ENCODE measurements at places on chromosomes 1 and 21.

- H3K4me3 ChIP-seq, result no peak overlapping the region
- H3K27me3 ChIP-seq, result peaks cover 26% of the 10 kb centered on the region
- peaks cover 8% of the 10 kb centered on the region for H3K4me1 ChIP-seq
- no peak overlapping the region for H3K27ac ChIP-seq
- no peak for DNase-seq
- no peaks in the 10 kb centered on the region for H3K36me3 ChIP-seq
These were observed 52.4 kb upstream of the PAX7 start for GRCh38 chr1:18578271-18578670.

DNA sequence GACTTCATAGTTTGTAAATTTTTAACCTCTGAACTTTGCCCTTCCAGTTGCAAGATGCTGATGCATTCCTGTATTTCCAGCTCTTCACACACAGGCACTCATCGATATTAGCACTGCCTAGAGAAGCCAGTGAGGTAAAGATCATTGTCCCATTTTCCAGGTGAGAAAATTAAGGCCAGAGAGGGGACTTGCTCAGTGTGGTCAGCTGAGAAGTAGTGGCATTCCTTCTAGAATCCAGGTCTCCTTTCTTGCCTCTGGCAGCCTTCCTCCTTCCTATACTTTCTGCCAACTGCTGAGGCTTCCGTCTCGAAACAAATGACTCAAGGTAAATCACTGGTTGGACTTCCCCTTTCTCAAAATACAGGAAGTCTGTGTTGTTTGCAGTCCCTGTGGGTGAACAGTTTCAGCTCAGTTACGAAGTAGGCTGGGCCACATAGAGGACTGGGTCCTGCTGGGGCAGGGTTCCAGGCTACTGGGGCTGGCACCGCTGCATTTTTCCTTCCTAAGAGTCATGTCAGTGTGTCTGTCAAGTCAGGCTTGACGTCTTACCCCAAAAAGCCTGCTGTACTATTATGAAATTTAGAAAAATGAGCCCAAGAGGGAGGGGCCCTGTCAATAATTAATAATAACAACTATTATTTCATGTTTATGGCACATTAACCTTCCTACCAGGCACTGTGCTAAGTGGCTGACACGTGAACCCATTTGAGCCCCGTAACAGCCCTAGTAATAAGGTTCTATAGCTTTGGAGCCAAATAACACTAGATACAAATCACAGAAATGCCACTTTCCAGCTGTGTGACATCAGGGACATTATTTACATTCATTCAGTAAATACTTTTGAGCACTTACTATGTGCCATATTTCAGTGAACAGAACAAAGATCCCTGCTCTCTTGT, 16.6 kb upstream of the RNF19B start:
- no peaks in the 10 kb centered on the region for H3K36me3 ChIP-seq
- H3K27me3 ChIP-seq, result no peaks in the 10 kb centered on the region
- peak; percentile 78 for DNase-seq
- peak overlapping the region; percentile 99 for H3K27ac ChIP-seq
- peak overlapping the region; percentile 85 for H3K4me3 ChIP-seq

DNA sequence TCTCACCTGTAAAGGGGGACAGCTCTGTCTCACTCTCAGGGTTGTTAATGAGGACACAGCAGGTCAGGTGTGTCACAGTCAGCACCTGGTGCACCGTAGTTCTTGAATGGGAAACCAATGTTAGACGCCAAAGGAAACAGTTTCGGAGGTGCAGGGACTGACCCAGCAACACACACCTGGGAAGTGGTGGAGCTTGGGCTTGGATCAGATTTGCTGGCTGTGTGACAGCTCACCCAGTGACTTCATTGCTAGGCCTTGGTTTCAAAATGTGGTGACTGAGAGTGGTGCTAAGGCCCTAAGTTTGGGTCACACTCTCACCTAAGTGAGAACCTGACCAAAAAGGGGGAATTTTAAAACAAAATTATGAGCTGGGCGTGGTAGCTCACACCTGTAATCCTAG, 34.9 kb downstream of the ALPL start:
- H3K4me3 ChIP-seq, result no peak overlapping the region
- H3K36me3 ChIP-seq, result no peaks in the 10 kb centered on the region
- no peak overlapping the region for H3K27ac ChIP-seq
- no peaks in the 10 kb centered on the region for H3K4me1 ChIP-seq
- DNase-seq, result no peak

- no peak for DNase-seq
- no peaks in the 10 kb centered on the region for H3K36me3 ChIP-seq
- peaks cover 34% of the 10 kb centered on the region for H3K4me1 ChIP-seq
These were observed 943 bp downstream of the SEMA6C start for GRCh38 chr1:151145304-151146071.

GRCh38 chr1:77759071-77760028, at the start of gene USP33:
TSS of gene USP33 (minus strand) at chr1:77759852. CDS start at chr1:77741697, 18,155 bp downstream.
- peaks cover 36% of the 10 kb centered on the region for H3K4me1 ChIP-seq
- H3K27ac ChIP-seq, result peak within 1 kb of the TSS; percentile 90
- DNase-seq, result peak; percentile 93
- no peaks in the 10 kb centered on the region for H3K27me3 ChIP-seq
- H3K4me3 ChIP-seq, result peak within 1 kb of the TSS; percentile 97

DNA sequence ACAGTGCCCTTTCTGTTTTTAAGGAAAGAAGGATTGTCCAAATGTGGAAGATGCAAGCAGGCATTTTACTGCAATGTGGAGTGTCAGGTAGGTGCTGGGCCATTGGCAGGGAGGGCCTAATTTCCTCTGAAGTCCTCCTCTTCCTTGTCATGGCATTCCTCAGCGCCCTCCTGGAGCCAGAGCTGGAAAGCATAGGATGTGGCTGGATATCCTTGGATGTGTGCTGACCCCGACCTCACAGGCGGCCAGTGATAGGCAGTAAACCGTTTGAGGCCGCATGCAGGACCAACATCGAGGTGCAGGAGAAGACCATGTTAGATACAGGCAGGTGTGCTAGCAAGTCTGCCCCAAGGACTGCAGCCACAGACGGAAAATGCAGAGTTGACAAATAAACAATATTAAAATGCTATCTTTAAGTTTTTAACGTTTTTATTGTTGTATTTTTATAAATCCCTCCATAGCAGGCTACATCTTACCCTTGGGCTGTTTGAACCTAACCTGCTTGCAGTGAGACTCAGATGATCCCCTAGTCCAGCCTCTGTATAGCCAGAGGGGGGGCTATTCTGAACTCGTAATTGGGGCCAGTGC, 24.3 kb downstream of the SMYD2 start:
- no peaks in the 10 kb centered on the region for H3K27me3 ChIP-seq
- no peak overlapping the region for H3K27ac ChIP-seq
- H3K36me3 ChIP-seq, result no peaks in the 10 kb centered on the region
- DNase-seq, result no peak

- H3K27ac ChIP-seq, result peak overlapping the region; percentile 1
- no peaks in the 10 kb centered on the region for H3K27me3 ChIP-seq
- H3K4me1 ChIP-seq, result no peaks in the 10 kb centered on the region
- H3K36me3 ChIP-seq, result peaks cover 37% of the 10 kb centered on the region
- no peak overlapping the region for H3K4me3 ChIP-seq
- no peak for DNase-seq
These were observed 7.6 kb downstream of the ZNF669 start for GRCh38 chr1:247096544-247096943.

DNA sequence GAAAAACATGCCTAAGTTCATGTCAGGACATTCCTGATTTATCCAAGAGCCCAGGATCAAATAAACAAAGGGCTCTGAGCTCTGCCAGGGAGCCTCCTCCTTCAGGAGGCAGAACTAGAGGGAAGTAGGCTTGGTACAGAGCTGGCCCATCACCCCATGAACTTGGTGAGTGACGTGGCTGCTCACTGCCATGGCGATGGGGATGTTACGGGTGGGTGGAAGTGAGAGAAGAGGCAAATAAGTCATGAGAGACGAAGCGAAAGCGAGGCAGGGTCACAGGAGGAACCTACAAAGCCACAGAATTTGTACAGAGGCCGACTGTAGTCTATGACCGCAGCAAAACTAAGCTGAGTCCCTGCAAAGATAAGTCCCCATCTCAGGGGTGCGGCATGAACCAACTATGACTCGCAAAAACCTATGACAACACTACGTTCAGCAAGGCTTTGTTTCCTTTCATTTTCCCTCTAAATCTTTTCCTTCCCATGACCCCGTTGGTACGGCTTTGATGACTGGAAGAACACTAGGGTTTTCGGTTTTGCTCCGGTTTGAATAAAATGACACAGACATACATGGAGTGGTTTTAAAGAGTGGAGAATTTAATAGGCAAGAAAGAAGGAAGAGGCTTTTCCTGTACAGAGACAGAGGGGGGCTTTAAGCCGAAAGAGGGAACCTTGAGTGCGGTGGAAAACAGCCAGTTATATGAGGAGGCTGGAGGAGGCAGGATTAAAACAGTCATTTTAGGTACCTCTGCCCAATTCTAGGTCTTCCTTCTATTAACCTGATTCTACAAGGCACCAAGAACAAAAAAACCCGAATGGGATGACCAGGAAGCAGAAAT, 74.1 kb downstream of the CD46 start:
- DNase-seq, result peak; percentile 94
- H3K4me1 ChIP-seq, result peaks cover 87% of the 10 kb centered on the region
- peaks cover 16% of the 10 kb centered on the region for H3K36me3 ChIP-seq
- peak overlapping the region; percentile 100 for H3K27ac ChIP-seq
- peaks cover 5% of the 10 kb centered on the region for H3K27me3 ChIP-seq

DNA sequence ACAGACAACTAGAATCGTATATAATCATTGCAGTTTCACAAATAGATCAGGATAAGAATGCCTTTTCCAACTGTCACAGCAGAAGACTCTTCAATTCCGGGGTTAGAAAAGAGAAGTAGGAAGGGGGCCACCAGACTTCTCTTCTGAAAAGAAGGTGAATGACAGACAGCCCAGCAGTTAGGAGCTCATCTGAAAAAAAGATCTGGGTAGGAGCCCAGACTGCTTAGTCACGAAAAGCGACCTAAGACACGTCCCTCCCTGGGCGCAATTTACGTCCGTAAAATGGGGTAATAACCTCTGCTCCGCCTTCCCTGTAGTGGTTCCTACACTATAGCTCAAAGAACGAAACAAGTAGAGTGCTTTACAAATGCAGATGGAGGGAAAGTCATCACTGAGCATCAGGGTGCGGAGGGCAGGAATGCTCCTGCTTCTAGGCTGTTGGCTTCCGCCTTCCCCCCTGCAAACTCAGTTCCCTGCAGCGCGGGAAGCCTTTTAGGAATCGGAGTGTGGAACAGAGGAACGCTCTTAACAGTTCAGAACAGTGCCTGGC, 582 bp downstream of the ORC1 start:
- H3K27ac ChIP-seq, result peak overlapping the region; percentile 99
- DNase-seq, result peak; percentile 26
- H3K4me3 ChIP-seq, result peak overlapping the region; percentile 98
- peaks cover 4% of the 10 kb centered on the region for H3K36me3 ChIP-seq

- H3K27ac ChIP-seq, result peak overlapping the region; percentile 70
- no peaks in the 10 kb centered on the region for H3K27me3 ChIP-seq
- DNase-seq, result peak; percentile 41
- peak overlapping the region; percentile 90 for H3K4me3 ChIP-seq
- peaks cover 42% of the 10 kb centered on the region for H3K4me1 ChIP-seq
- H3K36me3 ChIP-seq, result no peaks in the 10 kb centered on the region
These were observed 3.7 kb downstream of the ADAMTS4 start for GRCh38 chr1:161195171-161195570.

GRCh38 chr1:242524571-242525359, at the start of gene PLD5:
TSS of gene PLD5 (minus strand) at chr1:242524697.
- no peaks in the 10 kb centered on the region for H3K36me3 ChIP-seq
- peaks cover 20% of the 10 kb centered on the region for H3K4me1 ChIP-seq
- peak within 1 kb of the TSS; percentile 92 for H3K4me3 ChIP-seq
- peaks cover 54% of the 10 kb centered on the region for H3K27me3 ChIP-seq
- peak; percentile 15 for DNase-seq

GRCh38 chr21:36254106-36254941, 65.7 kb upstream of the MORC3 start:
- H3K27ac ChIP-seq, result peak overlapping the region; percentile 94
- H3K4me1 ChIP-seq, result peaks cover 62% of the 10 kb centered on the region
- H3K36me3 ChIP-seq, result peaks cover 33% of the 10 kb centered on the region
- peak; percentile 47 for DNase-seq

DNA sequence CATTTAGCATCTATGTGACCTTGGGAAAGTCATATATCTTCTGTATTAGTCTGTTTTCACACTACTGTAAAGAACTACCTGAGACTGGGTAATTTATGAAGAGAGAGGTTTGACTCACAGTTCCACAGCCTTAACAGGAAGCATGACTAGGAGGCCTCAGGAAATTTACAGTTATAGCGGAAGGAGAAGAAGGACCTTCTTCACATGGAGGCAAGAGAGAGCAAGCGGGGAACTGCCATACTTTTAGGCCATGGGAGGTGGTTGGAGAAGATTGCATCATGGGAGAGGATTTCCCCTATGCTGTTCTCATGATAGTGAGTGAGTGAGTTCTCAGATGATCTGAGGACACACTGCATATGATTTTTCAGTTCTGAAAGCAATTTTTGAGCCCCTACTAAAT, 87.9 kb downstream of the CLEC20A start:
- H3K4me1 ChIP-seq, result peaks cover 22% of the 10 kb centered on the region
- H3K4me3 ChIP-seq, result no peak overlapping the region
- peaks cover 12% of the 10 kb centered on the region for H3K36me3 ChIP-seq
- DNase-seq, result no peak
- no peaks in the 10 kb centered on the region for H3K27me3 ChIP-seq

DNA sequence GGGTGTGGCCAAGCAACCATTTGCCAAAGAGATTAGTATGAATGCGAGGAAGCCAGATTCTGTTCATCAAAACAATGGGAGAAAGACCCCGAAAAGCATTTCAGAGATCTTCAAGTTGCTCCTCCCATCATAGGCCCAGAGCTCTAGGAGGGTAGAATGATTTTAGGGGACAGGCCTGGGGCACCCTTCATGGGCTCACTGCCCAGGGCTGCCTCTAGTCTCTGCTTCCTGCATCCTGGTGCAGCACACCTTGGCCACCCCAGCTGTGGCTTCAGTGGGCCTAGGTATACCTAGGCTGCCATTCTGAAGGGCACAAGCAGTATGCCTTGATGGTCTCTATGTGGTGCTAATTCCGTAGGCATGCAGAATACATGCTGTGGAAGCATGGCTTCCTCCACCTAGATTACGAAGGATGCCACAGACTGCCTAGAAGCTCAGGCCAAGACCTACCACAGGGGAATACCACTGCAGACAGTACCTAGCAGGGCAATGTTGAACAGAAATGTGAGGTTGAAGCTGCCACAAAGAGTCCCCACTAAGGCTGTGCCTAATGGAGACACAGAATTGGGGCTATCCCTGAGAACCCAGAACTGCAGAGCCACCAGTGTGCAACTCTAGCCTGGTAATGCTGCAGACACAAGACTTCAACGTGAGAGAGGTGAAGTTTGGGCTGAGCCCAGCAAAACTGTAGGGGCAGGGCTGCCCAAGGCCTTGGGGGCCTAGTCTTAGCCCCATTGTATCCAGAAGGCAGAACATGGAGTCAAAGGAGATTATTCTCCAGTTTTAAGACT, 158.8 kb downstream of the CLIC6 start:
- H3K4me1 ChIP-seq, result no peaks in the 10 kb centered on the region
- H3K4me3 ChIP-seq, result no peak overlapping the region
- no peak for DNase-seq

GRCh38 chr1:161885003-161885402, 118.9 kb downstream of the ATF6 start:
- DNase-seq, result no peak
- no peak overlapping the region for H3K4me3 ChIP-seq
- peaks cover 18% of the 10 kb centered on the region for H3K36me3 ChIP-seq
- no peak overlapping the region for H3K27ac ChIP-seq

- no peaks in the 10 kb centered on the region for H3K36me3 ChIP-seq
- H3K27ac ChIP-seq, result no peak overlapping the region
- no peak for DNase-seq
- no peaks in the 10 kb centered on the region for H3K4me1 ChIP-seq
These were observed 233.3 kb downstream of the BRINP3 start for GRCh38 chr1:190244406-190244805.

Measured in naive B cell (primary cell).